Activated CD8-positive, alpha-beta memory T cell treated with anti-CD3 and anti-CD28 coated beads for 1 hour (primary cell): ENCODE measurements at places on chromosomes 4 and X.

GRCh38 chr4:70473679-70474078, 1.7 kb downstream of the MUC7 start:
- DNase-seq = no peak

DNA sequence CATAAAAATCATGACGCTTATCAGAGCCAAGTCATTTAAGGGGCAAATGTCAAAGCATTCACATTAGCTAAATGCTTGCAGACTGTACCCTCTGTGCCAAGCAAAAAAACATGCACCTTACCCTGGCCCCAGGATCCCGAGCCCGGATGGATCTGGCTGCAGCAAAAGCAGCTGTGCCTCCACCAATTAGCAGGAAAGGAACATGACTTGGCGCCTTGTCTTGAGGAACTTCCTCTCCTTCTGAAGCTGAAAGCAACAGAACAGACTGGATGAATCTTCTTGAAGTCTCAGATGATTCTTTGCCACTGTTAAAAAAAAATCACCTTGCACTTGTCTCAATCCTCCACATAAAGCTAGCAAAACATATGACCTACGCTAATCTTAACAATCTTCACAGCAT, 18.0 kb downstream of the AIFM1 start:
- no peak for DNase-seq

DNA sequence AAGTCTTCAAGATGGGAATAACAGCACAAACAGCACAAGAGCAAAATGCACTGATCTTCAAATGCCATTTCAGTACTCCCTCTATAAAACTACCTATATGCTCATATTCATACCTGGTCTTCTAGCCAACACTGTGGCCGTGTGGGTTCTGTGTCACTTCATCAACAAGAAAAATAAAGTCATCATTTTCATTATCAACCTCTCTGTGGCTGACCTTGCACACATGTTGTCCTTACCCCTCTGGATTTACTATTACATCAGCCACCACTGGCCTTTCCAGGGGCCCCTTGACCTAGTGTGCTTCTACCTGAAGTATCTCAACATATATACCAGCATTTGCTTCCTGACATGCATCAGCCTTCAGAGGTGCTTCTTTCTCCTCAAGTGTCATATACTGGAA, 59.6 kb upstream of the GPR174 start:
- DNase-seq = no peak

DNA sequence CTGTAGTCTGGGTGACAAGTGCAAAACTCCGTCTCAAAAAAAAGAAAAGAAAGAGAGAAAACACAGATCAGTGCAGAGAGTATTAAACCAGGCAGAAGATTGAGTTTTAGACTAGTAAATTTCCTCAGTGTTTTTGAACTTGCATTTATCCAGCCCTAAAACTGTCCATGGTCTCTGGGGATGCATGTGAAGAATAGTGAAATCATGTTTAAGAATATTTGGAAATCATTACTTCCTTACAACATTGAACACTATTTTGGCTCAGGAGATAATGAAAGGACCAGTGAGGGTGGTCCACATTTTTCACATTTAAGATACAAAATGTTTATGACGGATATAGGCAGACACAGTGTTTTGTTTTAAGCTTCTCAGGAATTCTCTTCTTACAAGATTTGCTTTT, 195.8 kb upstream of the RASGEF1B start:
- DNase-seq = no peak

- no peak for DNase-seq
Observed at GRCh38 chrX:23904096-23904495, 3.6 kb downstream of the APOO start.

DNA sequence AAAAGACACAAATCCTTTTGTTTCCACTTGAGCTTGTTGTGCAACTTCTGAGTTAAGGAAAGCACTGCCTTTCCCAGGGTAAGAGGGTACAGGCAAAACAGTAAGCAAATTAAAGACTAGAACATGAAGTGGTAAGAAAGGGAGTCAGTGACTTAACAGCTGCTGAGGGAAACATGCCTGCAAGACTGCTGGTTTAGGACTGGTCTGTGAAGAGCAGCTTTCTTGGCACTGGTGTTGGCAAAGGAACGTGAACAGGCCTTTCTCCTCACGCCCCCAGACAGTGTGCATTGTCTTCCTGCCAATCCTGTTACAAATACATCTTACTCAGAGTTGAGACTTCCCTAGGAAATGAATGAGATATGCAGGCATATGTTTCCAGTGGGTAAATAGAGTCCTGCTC, 2.6 kb downstream of the LHFPL1 start:
- no peak for DNase-seq

DNA sequence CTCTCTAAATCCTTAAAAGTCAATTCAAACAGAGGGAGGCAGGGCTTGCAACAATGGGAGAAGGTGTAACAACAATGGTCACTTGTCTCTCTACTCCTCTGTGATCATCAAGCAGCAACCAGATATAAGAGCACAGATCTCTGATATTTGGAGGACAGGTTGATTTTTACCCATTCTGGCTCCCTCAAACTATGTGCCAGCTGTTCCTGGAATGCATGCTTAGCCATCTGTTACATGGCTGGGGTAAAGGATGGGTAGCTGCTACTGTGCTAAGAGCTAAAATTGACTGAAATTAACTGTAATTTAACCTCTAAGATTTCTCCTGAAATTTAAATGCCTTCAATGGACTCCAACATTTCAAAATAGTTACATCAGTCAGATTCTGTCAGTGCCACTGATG, 1459.9 kb downstream of the PCDH7 start:
- DNase-seq = no peak

DNA sequence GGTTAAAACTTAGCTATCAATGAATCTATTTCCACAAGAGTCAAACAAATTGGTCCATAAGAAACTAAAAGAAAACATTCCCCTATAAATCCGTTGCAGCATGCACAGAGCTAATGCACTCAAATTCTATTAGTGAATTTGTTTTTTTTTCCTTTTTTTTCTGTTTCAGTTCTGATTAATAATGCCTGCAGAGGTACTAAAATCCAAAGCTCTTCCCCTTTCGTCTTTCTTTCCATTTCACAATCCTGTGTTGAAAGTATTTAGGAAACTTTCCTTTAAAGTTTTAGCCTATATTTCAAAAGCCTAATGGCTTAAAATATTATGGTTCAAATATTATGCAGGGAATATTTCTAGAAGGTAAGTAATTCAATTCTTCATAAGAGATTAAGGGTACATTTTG, 45.9 kb upstream of the VEGFD start:
- no peak for DNase-seq

GRCh38 chr4:41015016-41015675, 199.2 kb downstream of the APBB2 start:
- DNase-seq = no peak

- no peak for DNase-seq
Observed at GRCh38 chr4:26459054-26459755, 31.1 kb downstream of the CCKAR start.

- no peak for DNase-seq
Observed at GRCh38 chrX:17376431-17377077, 1.6 kb downstream of the NHS start.

DNA sequence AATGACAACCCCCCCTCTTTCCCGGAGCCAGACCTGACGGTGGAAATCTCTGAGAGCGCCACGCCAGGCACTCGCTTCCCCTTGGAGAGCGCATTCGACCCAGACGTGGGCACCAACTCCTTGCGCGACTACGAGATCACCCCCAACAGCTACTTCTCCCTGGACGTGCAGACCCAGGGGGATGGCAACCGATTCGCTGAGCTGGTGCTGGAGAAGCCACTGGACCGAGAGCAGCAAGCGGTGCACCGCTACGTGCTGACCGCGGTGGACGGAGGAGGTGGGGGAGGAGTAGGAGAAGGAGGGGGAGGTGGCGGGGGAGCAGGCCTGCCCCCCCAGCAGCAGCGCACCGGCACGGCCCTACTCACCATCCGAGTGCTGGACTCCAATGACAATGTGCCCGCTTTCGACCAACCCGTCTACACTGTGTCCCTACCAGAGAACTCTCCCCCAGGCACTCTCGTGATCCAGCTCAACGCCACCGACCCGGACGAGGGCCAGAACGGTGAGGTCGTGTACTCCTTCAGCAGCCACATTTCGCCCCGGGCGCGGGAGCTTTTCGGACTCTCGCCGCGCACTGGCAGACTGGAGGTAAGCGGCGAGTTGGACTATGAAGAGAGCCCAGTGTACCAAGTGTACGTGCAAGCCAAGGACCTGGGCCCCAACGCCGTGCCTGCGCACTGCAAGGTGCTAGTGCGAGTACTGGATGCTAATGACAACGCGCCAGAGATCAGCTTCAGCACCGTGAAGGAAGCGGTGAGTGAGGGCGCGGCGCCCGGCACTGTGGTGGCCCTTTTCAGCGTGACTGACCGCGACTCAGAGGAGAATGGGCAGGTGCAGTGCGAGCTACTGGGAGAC, 1.6 kb downstream of the PCDH10 start:
- DNase-seq = no peak

DNA sequence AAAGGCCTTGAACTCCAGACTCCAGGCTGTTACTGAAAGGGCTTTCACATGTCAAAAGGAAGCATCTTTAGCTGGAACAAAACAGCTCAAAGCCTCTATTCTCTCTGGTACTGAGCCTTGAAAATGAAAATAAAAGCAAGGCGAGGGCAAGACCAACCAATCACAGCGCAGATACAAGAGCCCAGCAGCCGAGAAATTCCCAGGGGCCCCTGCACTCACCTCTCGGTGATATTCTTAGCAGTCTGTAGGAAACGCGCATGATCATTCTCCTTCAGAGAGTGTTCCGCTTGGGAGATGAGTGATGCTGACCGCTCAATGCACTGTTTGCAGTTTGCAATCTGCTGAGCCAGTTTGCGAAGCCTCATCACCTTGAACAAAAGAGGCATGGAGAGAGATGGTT, 138.1 kb downstream of the MID1 start:
- DNase-seq = no peak

- no peak for DNase-seq
Observed at GRCh38 chr4:123452616-123453015, 56.0 kb downstream of the SPRY1 start.

DNA sequence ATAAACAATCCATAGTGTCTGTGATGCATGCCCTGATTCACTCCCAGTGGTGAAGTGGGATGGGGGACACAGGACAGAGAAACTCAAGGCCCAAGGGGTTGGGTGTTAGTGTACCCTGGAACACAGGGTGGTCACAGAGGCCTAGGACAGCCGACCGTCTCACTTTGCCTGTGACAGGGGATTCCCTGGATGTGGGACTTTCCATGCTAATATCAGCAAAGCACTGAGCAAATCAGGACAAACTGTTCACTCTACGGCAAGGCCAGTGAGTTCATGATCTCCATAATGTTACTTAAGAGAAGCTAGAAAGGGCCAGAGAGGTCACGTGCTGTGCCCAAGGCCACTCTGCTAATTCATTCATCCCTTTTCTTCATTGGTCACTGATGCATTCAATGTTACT, 158.7 kb upstream of the RBPJ start:
- DNase-seq = no peak

- DNase-seq = no peak
Observed at GRCh38 chrX:11558972-11559371, 106.7 kb downstream of the ARHGAP6 start.

DNA sequence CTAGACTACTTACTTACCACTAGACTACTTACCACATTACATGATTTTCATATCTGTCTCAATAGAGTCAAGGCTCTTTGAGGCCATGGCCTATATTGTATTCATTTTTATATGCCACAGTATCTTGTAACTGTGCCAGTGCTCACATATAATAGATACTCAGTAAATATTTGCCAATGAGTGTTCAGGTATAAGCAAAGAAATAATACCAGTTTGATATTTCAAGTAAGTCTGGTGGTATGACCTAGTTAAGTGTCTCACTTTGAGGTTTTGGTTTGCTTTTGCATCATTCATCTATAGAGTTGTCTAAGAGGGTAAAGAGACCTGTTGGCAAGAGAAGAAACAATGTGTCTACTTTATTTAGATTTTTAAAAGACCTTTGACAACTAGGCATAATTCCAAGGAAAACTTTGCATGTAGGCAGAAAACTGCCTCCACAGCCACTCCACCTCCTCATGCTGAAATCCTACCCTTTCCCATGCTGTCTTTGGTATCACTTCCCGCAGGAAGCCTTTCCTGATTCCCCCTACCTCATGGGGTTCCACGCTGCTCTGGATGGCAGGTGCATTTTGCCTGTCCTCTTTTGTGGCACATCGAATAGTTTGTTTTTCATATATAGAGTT, 91.3 kb upstream of the KLHL13 start:
- no peak for DNase-seq

DNA sequence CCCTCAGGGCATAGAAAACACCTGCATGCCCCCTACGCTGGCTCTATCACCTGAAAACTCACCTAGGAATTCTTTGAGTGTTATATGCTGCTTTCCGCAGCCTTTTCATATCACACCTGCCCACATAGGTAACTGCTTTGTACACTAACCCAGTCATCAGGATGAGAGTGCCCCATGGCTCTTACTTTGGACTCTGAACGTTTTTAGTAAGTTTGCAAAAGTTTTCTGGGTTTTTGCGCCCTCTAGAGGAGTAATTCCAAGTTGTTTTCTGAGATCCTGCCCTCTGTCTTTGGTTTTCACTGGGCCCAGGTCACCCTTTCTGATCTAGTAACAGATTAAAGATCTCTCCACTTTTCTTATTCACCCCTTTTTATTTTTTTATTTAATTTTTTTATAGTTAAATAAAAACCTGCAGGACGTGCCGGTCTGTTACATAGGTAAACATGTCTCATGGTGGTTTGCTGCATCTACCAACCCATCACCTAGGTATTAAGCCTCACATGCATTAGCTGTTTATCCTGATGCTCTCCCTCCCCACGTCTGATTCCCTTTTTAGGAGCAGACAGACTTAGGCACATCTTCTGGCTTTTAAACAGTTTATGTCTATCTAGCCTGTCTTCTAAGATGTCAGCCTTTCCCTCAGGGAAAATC, 139.2 kb downstream of the NWD2 start:
- no peak for DNase-seq

DNA sequence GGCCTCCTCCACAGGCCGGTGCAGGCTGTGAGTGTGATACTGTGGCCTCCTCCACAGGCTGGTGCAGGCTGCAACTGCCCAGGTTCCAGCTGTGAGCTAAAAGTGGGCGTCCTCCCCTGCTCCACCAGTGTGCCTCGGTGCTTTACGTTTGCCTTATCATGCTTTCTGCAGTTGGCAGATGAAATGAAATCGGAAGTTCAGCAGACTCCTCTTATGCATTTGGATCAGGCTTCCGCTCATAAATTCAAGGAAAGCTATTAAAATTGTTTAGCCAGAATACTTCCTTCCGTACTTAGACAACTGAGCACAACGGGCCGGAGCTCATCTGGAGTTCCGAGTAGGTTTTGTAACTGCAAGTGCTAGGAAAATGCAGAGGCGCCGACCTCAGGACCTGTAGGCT, 12.0 kb downstream of the CYP4V2 start:
- DNase-seq = no peak

GRCh38 chr4:95318483-95318882, 230.3 kb downstream of the UNC5C start:
- no peak for DNase-seq

GRCh38 chr4:139453041-139453370, 915 bp upstream of the RAB33B start:
- DNase-seq = peak; percentile 37

GRCh38 chr4:74006009-74006476, 7.6 kb upstream of the CXCL5 start:
- no peak for DNase-seq

GRCh38 chr4:123401271-123402120, 4.9 kb downstream of the SPRY1 start:
- no peak for DNase-seq
